ENCODE measurements at places on chromosomes 7 and 10. TPM values are rescaled to one million over a fixed set of nuclear protein-coding genes. Genes with fewer than 3 reads are reported as not detected.
A peak's percentile ranks its signal among the peaks of the same experiment; 100 is the strongest.

- H3K27me3 ChIP-seq = no peaks in the 10 kb centered on the region
- H3K4me3 ChIP-seq = no peak overlapping the region
- H3K4me1 ChIP-seq = peaks cover 14% of the 10 kb centered on the region
- no peak overlapping the region for H3K27ac ChIP-seq
- peaks cover 12% of the 10 kb centered on the region for H3K36me3 ChIP-seq
Measured at GRCh38 chr7:128017862-128018845, 13.1 kb downstream of the LRRC4 start.

VWDE gene
- 15.9 TPM for total RNA-seq

GRCh38 chr7:7164591-7164990, 17.8 kb upstream of the C1GALT1 start:
- H3K36me3 ChIP-seq = no peaks in the 10 kb centered on the region
- H3K4me1 ChIP-seq = no peaks in the 10 kb centered on the region

MEOX2 gene
- not detected for total RNA-seq

DNA sequence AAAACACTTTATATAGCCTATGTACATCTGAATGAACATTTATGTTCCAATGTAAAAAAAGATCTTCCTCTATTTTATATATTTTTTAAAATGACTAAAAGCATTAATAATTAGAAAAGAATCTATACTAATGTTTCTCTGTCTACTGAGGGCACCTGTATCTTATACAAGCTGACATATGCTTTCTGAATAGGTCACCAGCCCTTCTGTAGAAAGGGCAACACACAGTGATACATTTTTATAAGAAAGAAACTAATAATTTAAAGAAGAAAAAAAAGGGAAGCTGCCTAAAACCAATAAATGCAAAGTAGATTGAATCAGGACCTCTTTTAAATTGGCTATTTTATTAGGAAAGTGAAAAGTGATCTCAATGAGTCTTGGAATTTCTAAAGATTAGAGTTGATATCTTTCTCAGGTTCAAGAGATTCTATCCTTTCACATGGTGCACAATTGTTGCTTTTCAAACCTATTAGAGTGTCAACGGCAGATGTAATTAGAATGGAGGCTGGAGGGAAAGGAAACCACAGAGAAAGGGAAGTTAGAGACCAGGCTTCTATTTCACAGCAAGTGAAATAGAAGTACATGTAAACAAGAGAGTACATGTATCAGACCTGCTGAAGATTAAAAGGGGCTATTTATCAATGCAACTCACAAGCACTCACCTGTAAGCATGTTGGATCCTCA, 6.3 kb downstream of the MTPN start:
- H3K4me3 ChIP-seq = no peak overlapping the region
- H3K27me3 ChIP-seq = no peaks in the 10 kb centered on the region
- H3K4me1 ChIP-seq = no peaks in the 10 kb centered on the region
- no peak for DNase-seq

DNA sequence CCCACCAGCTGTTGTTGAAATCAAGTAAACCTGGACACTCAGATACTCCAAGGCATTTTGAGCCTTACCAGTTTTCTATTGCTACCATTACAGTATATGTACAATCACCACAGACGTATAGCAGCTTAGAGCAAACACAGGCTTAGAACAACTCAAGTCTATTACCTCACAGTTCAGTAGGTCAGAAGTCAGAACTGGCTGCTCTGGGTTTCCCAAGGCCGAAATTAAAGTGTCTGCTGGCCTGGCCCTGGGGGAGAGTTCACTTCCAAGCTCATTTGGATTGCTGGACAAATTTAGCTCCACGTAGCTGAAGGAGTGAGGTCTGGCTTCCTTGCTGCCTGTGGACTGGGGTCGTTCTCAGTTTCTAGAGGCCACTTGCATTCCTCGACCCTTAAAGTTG, 260.1 kb upstream of the LRRN3 start:
- no peak overlapping the region for H3K4me3 ChIP-seq
- no peaks in the 10 kb centered on the region for H3K36me3 ChIP-seq
- no peak overlapping the region for H3K27ac ChIP-seq
- no peaks in the 10 kb centered on the region for H3K4me1 ChIP-seq

NUP205 gene
- 158 TPM for total RNA-seq

SPDYE6 gene
- not detected for total RNA-seq

GRCh38 chr10:64385355-64385754, 864.2 kb downstream of the REEP3 start:
- peaks cover 19% of the 10 kb centered on the region for H3K36me3 ChIP-seq
- H3K4me1 ChIP-seq = no peaks in the 10 kb centered on the region
- DNase-seq = peak; percentile 73
- no peak overlapping the region for H3K27ac ChIP-seq

GRCh38 chr7:14400271-14400670, 410.8 kb upstream of the ETV1 start:
- H3K27ac ChIP-seq = no peak overlapping the region
- DNase-seq = no peak
- no peaks in the 10 kb centered on the region for H3K4me1 ChIP-seq
- no peaks in the 10 kb centered on the region for H3K27me3 ChIP-seq
- H3K4me3 ChIP-seq = no peak overlapping the region

DNA sequence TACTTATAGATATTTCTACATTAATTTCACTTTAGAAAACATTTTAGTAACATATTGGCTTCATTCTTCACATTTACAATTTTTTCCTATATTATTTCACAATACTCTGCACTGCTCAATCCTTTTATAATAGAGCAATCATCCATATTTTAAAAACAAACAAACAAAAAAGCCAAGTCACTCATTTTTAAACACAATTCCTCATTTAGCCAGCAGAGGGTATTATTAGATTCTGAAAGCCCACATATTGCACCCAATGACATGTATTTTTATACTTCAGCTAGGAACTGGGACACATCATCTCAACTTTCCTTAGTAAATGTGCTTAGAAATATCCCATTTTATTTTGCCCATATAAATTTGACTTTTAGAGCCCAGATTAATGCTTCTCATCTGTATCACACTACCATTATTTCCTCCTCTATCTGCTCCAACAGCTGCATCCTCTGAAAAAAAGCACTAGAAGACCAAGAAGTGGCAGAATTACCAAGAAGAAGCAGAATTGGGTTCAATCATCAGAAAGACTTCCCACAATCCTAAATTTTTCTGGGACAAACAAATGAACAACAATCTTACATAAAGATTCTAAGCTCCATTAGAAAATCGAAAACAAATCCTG, 29.5 kb downstream of the CTNNA3 start:
- H3K4me3 ChIP-seq = no peak overlapping the region
- DNase-seq = no peak
- no peaks in the 10 kb centered on the region for H3K36me3 ChIP-seq
- no peaks in the 10 kb centered on the region for H3K27me3 ChIP-seq
- no peak overlapping the region for H3K27ac ChIP-seq

GRCh38 chr10:12701696-12702095, 299.8 kb downstream of the CCDC3 start:
- no peaks in the 10 kb centered on the region for H3K4me1 ChIP-seq
- no peaks in the 10 kb centered on the region for H3K36me3 ChIP-seq
- no peaks in the 10 kb centered on the region for H3K27me3 ChIP-seq
- H3K4me3 ChIP-seq = no peak overlapping the region
- no peak for DNase-seq

- H3K4me1 ChIP-seq = no peaks in the 10 kb centered on the region
- peaks cover 3% of the 10 kb centered on the region for H3K36me3 ChIP-seq
- no peak overlapping the region for H3K4me3 ChIP-seq
- no peaks in the 10 kb centered on the region for H3K27me3 ChIP-seq
- H3K27ac ChIP-seq = no peak overlapping the region
Measured at GRCh38 chr7:17325364-17325763, 26.9 kb downstream of the AHR start.

PTPRN2 gene
- total RNA-seq = 5.7 TPM

- H3K36me3 ChIP-seq = peaks cover 18% of the 10 kb centered on the region
- H3K27me3 ChIP-seq = no peaks in the 10 kb centered on the region
- H3K4me1 ChIP-seq = peaks cover 11% of the 10 kb centered on the region
- H3K4me3 ChIP-seq = no peak overlapping the region
Measured at GRCh38 chr7:105666324-105666723, 85.0 kb upstream of the EFCAB10 start.

CTNNA3 gene
- total RNA-seq = 2.3 TPM

- H3K27me3 ChIP-seq = no peaks in the 10 kb centered on the region
- DNase-seq = no peak
- H3K27ac ChIP-seq = no peak overlapping the region
- H3K36me3 ChIP-seq = peaks cover 34% of the 10 kb centered on the region
- no peaks in the 10 kb centered on the region for H3K4me1 ChIP-seq
- H3K4me3 ChIP-seq = no peak overlapping the region
Measured at GRCh38 chr10:91931526-91932190, 8.1 kb downstream of the BTAF1 start.

DNA sequence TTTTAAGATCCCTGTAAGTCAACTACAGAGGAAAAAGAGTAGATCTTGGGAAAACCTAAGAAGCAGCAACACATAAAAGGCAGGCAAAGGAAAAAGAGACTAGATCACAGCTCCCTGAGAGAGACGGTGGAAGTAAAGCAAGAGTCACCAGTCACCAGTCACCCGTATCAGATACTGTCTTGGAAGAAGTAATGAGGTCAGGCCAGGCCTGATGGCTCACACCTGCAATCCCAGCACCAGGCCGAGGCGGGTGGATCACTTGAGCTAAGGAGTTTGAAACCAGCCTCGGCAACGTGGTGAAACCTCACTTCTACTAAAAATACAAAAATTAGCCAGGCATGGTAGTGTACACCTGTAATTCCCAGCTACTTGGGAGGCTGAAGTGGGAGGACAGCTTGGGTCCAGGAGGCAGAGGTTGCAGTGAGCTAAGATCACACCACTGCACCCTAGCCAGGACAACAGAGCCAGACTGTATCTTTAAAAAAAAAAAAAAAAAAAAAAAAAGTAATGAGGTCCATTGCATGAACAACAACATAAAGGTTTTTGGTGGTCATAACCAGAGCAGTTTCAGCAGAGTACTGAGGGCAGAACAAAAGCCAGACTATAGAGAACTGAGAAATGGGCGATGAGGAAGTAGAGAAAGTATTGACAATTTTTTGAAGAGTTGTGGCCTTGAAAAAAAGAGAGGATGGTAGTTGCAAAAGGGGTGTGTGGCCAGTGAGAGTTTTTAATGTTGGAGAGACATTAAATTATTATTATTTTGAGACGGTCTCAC, 16.9 kb downstream of the ZNF713 start:
- H3K4me1 ChIP-seq = peaks cover 3% of the 10 kb centered on the region
- no peaks in the 10 kb centered on the region for H3K27me3 ChIP-seq
- no peak for DNase-seq

GRCh38 chr7:36078816-36079360, 74.2 kb upstream of the EEPD1 start:
- no peaks in the 10 kb centered on the region for H3K4me1 ChIP-seq
- no peak overlapping the region for H3K4me3 ChIP-seq
- H3K36me3 ChIP-seq = no peaks in the 10 kb centered on the region
- no peak overlapping the region for H3K27ac ChIP-seq
- DNase-seq = no peak
- no peaks in the 10 kb centered on the region for H3K27me3 ChIP-seq

AKR1D1 gene
- total RNA-seq = 0.31 TPM

DNA sequence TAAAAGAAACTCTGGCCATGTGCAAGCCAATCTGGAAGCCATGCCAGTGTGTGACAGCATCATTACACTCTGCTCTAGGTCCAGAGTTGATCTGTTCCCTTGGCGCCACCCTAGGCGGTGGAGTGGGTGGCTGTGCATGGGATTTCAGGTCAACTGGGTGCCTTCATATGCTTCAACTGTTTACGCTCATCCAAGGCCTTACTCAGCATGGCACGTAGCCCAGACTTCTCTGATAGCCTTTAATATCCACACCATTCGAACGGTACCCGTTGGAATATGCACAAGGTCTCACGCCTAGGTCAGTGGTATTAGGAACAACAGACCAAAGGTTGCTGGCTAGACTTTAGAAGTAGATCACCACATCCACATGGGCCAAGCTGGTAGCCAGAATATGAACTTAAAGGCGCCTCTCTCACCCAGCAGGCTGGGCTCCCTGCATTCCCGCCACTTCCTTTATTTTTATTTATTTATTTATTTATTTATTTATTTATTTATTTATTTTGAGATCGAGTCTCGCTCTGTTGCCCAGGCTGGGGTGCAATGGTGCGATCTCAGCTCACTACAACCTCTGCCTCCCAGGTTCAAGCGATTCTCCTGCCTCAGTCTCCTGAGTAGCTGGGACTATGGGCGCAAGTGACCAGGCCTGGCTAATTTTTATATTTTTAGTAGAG, 18.7 kb upstream of the ACHE start:
- DNase-seq = no peak
- H3K4me3 ChIP-seq = no peak overlapping the region
- H3K27ac ChIP-seq = no peak overlapping the region

- peaks cover 28% of the 10 kb centered on the region for H3K4me1 ChIP-seq
- no peak overlapping the region for H3K4me3 ChIP-seq
- H3K27ac ChIP-seq = peak overlapping the region; percentile 40
- H3K36me3 ChIP-seq = peaks cover 2% of the 10 kb centered on the region
- no peak for DNase-seq
Measured at GRCh38 chr10:122182308-122182707, 88.8 kb upstream of the BTBD16 start.

GRCh38 chr7:51315393-51316261, 982 bp downstream of the COBL start:
- H3K4me3 ChIP-seq = peak overlapping the region; percentile 89
- H3K27me3 ChIP-seq = peaks cover 3% of the 10 kb centered on the region
- H3K27ac ChIP-seq = no peak overlapping the region
- H3K4me1 ChIP-seq = peaks cover 8% of the 10 kb centered on the region
- H3K36me3 ChIP-seq = no peaks in the 10 kb centered on the region
- peak; percentile 56 for DNase-seq

GRCh38 chr7:148814922-148815559, 69.0 kb downstream of the EZH2 start:
- no peaks in the 10 kb centered on the region for H3K27me3 ChIP-seq
- no peak overlapping the region for H3K4me3 ChIP-seq
- H3K27ac ChIP-seq = no peak overlapping the region
- peaks cover 82% of the 10 kb centered on the region for H3K36me3 ChIP-seq
- H3K4me1 ChIP-seq = no peaks in the 10 kb centered on the region

GRCh38 chr10:6938384-6938783, 358.3 kb upstream of the PRKCQ start:
- H3K27me3 ChIP-seq = no peaks in the 10 kb centered on the region
- DNase-seq = no peak
- peaks cover 4% of the 10 kb centered on the region for H3K4me1 ChIP-seq
- peaks cover 25% of the 10 kb centered on the region for H3K36me3 ChIP-seq

GARIN1A gene
- 0.50 TPM for total RNA-seq

PPRC1 gene
- total RNA-seq = 121 TPM

GRCh38 chr7:109696723-109697122, 1127.0 kb downstream of the DNAJB9 start:
- H3K36me3 ChIP-seq = peaks cover 30% of the 10 kb centered on the region
- no peak overlapping the region for H3K4me3 ChIP-seq
- DNase-seq = no peak
- no peaks in the 10 kb centered on the region for H3K27me3 ChIP-seq

GRCh38 chr10:99610221-99610620, 10.0 kb downstream of the SLC25A28 start:
- no peaks in the 10 kb centered on the region for H3K36me3 ChIP-seq
- H3K4me1 ChIP-seq = no peaks in the 10 kb centered on the region
- H3K4me3 ChIP-seq = no peak overlapping the region
- H3K27ac ChIP-seq = no peak overlapping the region

GRCh38 chr7:102125127-102125596, 161.5 kb upstream of the SH2B2 start:
- H3K4me1 ChIP-seq = no peaks in the 10 kb centered on the region
- H3K36me3 ChIP-seq = peaks cover 39% of the 10 kb centered on the region
- H3K27ac ChIP-seq = no peak overlapping the region
- no peaks in the 10 kb centered on the region for H3K27me3 ChIP-seq
- DNase-seq = peak; percentile 87
